ENCODE measurements at places on chromosomes 6 and 20.

- no peak for DNase-seq
Observed at GRCh38 chr6:152975204-152975915, 7.5 kb downstream of the FBXO5 start.

DNA sequence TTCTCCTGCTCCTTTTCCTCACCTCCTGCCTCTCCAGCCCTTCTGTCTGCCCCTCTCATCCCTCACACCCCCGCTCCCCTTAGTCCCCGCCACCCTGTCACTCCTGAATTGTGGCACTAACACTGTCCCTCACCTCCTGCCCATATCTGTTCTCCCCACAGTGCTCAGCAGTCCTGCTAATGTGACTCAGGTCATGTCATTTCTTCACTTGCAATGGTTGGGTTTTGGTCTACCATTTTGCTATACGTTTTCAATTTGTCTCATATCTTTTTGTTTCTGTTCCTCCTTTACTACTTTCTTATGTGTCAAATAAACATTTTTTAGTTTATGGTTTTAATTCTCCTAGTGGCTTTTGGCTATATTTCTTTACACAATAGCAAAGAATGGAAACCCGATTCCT is 1.3 kb upstream of the HLA-B start:
- no peak for DNase-seq

DNA sequence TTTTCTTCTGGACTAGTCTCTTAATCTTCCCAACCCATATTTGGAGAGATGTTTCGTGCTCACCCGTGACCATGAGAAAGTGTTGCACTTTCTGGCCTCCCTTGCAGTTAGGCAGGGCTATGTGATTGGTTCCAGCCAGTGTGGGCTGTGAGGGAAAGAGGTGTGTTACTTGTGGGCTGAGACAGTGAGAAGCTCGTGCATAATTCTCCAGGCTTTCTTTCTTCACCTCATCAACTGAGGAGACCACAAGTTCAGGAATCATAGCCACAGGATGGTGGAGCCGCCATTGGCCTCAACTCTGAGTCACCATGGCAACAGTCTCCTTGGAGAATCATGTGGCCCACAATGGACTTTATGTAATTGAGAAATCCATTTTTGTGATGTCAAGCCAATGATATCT is 57.5 kb upstream of the FUCA2 start:
- DNase-seq: no peak

- DNase-seq: peak; percentile 28
Observed at GRCh38 chr6:168030908-168031307, 33.4 kb downstream of the KIF25 start.

- DNase-seq: peak; percentile 28
Observed at GRCh38 chr20:8175741-8176675, 43.9 kb downstream of the PLCB1 start.

- no peak for DNase-seq
Observed at GRCh38 chr20:4247898-4248858, 232.8 kb upstream of the RNF24 start.

GRCh38 chr6:57147401-57147800 is 24.7 kb upstream of the BAG2 start:
- DNase-seq: no peak

DNA sequence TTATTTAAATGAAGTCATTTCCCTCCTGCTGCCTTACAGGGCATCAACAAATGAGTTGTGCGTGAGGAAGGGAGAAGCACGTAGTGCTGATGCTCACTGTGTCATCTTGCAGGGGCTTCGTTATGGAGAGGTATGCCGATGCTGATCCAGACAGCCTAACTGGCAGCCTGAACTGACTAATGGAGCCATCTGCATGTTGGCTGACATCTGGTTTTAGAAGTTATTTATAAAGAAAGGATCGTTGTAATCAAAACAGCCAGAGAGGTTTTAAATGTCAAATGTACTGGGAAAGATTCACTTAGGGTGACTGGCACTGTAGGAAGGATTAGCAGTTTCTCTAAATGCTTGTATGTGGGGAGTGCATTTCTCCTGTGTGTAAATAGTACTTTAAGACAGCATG is 54.6 kb downstream of the FARS2 start:
- DNase-seq: peak; percentile 28

DNA sequence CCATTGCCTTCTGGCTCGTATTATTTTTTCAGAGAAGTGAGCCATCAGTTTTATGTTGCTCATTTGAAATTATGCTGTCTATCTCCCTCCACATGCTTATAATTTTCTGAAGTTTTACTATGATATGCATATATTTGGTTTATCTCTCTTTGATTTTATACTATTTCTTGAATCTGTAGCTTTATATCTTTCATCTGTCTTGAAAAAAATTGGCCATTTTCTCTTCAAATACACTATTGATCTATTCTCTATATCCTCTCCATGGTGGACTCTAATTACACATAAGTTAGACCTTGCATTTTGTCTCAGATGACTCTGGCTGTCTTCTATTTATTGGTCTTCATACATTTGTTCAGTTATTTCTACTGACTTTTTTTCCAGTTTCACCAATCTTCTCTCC is 13.7 kb upstream of the COL19A1 start:
- no peak for DNase-seq

DNA sequence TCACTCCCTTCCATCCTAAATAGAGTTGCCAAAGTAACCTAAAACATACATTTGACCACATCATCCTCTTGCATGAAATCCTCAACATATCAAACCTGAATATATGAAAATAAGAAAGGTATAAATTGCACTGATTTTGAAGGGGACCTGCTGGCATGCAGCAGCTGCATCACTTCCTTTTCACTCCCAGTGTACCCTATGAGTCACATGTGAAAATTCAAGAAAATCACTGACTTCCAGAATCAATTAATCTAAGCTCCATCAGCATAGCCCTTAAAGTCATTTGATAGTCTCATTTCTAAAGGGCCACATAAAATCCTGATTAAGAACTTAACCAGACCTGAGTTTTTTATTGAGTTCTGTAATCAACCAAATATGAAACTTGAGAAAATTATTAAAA is 24.3 kb downstream of the SNX14 start:
- DNase-seq: no peak

DNA sequence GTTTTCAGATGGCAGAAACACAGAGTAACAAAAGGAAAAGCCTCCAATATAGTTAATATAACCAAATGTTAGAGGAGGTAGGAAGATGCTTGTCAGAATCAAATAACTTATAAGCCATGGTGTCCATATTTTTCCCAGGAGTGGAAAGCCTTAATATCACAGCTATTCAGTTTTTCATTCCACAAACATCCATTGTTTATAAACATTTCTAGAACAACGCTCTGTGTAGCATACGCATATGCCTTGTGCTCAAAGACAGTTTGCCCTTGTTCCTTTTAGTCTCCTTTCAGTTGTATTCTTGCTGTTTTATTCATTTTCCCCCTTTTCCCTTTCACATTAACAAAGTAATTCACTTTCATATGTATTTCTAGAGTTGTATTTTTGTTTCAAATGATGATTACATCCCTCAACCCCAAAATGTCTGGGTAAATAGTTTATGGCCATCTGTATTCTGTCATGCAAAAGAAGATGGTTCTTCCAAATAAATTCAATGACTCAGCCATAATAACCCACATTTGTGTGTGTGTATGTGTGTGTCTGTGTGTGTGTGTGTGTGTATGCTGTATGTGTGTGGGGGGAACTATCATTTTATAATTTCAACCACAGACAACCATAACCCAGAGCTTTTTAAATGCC is 455.7 kb upstream of the SOX4 start:
- DNase-seq: no peak

- no peak for DNase-seq
Observed at GRCh38 chr6:63355632-63356031, 35.8 kb upstream of the LGSN start.

DNA sequence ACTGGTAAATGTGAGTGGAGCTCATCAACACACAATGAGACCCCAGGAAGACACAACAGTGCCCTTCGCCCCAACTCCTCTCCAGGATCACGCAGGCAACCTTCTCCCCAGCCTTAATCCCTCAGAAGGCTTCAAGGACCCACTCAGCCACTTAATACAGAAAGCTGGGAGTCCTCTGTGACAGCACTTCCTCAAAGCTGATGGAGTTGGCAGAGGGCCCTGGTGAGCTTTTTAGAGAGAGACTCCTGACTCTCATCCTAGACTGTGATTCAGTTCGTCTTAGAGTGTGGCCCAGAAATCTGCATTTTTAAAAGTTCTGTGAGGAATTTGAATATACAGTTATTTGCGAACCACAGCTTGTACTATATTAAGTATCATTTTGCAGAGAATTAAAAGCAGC is 187.7 kb downstream of the UST start:
- DNase-seq: no peak

DNA sequence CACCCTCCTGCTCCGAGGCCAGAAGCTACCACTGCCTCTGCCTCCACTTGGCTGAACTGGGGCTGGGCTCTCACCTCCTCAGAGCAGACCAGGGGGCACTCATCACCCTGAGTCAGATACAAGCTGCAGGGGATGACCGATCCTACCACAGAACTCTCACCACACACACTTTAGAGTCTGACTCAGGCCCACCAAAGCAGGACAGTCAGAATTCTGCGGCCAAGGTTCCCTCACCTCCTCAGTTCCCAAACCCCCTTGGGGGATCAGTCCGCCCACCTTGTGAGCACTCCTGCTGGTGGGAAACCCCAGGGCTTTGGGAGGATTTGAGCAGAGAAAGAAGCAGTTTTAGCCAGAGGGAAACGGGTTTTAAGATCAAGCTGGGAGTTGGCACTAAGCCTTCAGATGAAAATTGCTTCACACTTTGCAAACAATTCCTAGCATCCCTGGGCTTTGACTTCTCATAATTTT is 587.8 kb upstream of the JAG1 start:
- DNase-seq: no peak

DNA sequence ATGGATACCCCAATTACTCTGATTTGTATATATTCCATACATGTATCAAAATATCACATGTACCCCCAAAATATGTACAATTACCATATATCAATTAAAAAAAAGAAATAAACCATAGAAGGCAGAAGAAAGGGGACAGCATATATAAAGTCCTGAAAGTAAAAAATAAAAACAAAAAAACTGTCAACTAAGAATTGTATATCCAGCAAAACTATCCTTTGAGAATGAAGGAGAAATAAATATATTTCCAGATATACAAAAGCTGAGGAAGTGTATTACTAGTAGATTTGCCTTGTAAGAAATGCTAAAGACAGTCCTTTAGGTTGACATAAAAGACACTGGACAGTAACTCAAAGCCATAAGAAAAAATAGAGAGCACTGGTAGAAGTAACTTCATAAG is 9.3 kb upstream of the RIPOR2 start:
- no peak for DNase-seq

- DNase-seq: no peak
Observed at GRCh38 chr20:57407541-57407956, 16.4 kb downstream of the RBM38 start.

GRCh38 chr6:112188906-112189305 is 65.5 kb downstream of the LAMA4 start:
- no peak for DNase-seq

GRCh38 chr6:80366051-80366450 is 259.6 kb downstream of the BCKDHB start:
- DNase-seq: peak; percentile 87

- DNase-seq: no peak
Observed at GRCh38 chr6:167130712-167131684, 8.1 kb downstream of the CCR6 start.

- DNase-seq: no peak
Observed at GRCh38 chr6:78942446-78942845, 75.1 kb downstream of the IRAK1BP1 start.

- DNase-seq: no peak
Observed at GRCh38 chr6:167831281-167831828, 4.6 kb downstream of the AFDN start.

- DNase-seq: no peak
Observed at GRCh38 chr6:42702200-42702599, 20.2 kb downstream of the PRPH2 start.

DNA sequence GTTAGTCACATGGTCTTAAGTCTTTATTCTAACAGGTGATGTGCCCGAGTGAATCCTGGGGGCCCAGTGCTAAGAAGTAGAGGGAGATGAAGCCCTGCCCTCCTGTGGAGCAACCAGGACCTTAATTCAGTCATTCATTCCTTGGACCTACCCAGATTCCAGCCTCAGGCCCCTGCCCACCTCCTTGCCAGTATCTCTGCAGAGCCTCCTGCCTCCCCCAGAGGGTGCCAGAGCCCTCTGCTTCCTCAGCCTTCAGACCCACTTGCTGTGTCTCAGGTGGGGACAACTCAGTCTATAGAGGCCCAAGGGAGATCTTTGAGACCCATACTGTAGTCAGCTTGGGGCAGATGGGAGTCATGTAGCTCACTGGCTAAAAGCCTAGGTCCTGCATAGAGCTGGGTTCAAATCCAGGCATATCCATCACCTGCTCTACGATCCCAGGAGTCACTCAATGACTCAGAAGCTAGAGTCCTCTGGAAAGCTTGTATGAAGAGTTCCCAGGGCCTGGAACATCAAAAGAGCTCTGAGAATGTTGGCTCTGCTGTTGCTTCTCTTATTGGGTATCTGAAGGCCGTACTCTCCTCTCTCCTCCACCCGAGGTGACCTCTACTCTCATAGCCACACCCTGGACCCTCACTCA is 3.9 kb upstream of the SIGLEC1 start:
- DNase-seq: no peak

- no peak for DNase-seq
Observed at GRCh38 chr6:134258849-134259306, 59.0 kb downstream of the SGK1 start.

DNA sequence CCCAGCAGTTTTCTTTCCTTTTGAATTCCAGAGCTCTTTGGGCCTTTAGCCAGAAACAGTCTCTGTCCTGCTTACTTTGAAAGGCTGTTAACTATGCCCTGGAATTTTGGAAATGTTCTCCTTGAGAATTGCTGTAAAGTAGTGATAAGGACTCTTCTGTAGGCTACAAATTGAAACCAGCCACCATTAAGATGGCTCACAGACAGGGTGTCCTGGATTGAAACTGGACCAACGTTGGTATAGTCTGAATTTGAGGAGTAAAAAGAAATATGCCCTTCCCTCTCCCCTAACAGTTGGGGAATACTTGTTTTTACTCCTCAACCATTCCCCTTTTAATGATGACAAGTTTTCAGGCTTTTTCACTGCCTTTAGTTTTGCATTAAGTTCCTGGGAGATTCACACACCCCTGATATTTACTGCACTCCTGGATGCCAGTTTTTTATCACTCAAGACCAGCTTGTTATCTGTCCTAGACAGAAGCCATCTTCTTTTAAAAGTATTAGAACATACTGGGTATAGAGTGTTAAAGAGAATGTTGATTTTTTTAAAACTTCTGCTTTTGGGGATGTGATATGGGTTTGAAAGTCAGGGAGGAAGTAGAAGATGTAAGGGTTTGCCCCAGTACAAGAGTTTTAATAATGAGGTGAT is 21.9 kb downstream of the TOP1 start:
- no peak for DNase-seq

GRCh38 chr20:45779011-45779915 is 12.4 kb downstream of the WFDC3 start:
- DNase-seq: no peak

- DNase-seq: no peak
Observed at GRCh38 chr6:12527339-12527738, 189.2 kb upstream of the PHACTR1 start.

- DNase-seq: no peak
Observed at GRCh38 chr6:132333639-132334520, 67.4 kb downstream of the MOXD1 start.
